HS-5 (cell line): ENCODE measurements at places on chromosomes 16 and 17.

GRCh38 chr16:88870608-88871348 is 4.3 kb upstream of the PABPN1L start:
- DNase-seq = no peak

- DNase-seq = no peak
Measured at GRCh38 chr17:62901544-62901943, 64.5 kb upstream of the TANC2 start.

DNA sequence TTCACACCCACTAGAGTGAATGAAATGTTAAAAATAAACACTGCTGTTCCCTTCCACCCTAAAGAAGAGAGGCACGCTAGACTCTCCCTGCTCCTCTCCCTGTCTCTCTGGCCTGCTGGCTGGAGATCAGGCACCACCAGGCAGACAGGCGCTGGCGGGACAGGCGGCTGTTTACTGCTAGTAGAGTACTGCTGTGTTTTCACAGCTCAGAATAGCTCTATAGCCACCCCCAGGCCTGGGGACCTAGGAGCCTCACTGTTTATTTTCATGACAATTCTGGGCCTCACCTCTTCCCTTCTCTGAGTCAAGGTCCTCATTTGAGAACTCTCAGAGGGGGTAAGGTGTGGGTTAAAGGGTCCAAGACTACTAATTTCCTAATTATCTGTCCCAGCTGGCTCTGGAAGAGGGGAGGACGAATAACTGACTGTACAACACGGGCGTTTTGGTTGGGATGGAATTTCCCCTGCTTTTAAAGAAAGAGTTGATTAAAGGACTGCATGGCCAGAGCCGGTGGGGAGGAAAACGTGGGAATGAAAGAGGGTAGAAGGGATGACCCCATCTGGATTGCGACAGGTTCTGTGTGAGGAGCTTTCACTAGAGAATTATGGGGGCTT is 9.0 kb upstream of the G6PC1 start:
- DNase-seq = no peak

- no peak for DNase-seq
Measured at GRCh38 chr16:5502467-5502869, 404.9 kb upstream of the EEF2KMT start.

DNA sequence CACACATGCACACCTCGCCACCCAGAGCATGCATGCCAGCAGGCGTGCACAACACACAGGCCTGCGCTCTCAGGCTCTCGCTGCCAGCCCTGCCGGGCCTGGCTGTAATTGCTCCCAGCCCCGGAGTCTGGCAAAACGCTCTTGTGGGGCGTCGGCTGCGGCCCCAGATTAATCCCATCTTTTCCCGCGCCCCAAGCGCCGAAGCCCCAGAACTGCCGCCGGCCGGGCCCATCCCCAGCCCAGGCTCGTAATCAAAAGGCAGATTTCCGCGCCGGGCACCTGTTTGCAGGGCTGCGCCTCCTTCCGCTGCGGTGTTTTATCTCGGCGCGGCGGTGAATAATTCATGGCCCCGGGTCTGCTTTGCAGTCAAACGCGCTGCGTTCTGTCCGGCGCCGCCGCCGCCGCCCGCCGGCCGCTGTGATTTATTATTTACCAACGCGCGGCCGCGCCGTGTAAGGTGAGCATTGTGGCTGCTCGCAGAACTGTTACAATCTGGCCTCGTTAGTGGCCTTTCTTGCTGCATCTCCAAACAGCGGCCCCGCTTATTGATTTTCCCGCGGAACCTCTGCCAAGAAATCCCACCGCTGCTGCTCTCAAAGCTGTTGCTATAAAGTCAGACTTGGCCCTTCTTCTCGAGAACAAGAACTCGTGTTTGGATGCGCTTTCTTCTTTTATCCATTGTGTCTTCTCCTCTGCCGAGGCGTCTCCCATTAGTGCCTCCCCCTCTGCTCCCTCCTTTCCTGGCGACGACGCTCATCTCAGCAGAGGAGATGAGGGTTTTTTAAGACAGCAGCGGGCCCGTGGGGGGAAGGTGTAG is 126.1 kb downstream of the IRX5 start:
- no peak for DNase-seq

GRCh38 chr16:15979801-15980200 is 30.4 kb downstream of the ABCC1 start:
- DNase-seq = no peak

DNA sequence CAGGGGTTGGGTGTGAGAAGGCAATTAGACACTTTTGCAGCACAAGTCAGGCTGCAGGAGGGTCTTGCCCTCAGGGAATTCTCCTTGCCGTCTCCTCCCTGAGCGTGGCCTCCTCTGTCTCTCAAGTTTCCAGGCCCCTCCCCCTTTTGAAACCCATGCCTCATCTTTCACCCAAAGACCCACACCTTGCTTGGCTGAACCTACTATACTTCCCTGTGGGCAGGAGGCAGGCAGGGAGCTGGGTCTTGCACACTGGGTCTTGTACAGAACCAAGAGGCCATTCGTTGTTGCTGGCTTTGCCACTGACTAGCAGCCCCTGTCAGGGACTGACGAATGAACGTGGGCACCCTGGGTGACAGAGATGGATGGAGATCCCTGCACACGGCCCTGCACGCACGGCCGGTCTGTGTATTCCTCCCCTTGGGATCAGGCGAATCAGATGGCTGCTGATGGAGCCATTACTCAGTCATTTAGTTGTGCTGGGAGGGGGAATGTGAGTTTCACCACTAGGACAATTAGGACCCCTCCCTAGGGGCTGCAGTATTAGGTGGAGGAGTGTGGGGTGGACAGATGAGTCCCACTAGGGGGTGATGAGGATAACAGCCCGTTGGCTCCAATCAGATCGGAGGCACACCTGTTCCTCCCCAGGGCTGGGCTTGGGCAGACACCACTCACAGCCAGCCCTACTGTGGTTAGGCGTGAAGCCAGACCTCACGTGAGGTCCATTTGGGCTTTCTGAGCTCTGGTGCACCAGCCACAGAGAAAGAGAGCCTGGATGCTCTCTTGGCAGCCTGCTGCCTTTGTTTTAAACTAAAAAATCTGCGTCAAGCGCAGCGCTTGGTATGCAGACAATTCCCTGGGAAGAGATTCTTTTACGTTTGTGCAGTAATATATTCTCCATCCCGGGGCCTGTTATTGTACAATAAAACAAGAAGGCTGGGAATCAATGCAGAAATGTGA is 167.7 kb upstream of the WSCD1 start:
- no peak for DNase-seq

GRCh38 chr17:37019741-37020129 is 71.0 kb downstream of the AATF start:
- DNase-seq = no peak

- DNase-seq = no peak
Measured at GRCh38 chr16:17965133-17965900, 371.2 kb downstream of the NPIPA8 start.

DNA sequence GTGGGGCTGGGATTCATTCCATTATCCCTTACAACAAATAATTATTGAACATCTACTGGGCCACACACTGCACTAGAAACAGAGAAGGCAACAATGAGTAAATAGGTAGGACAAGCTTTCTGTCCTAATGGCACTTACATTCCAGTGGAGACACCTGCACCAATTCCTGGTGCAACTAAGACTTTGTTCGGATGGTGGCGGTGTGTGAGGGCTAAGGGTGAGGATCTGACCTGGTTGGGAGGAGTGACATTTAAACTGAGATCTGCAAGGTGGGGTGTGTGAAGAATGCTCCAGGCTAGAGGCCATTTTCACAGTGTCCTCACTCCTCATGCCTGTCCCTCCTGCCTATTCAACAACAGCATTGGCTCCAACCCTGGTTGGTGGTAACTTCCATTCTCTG is 510.0 kb downstream of the XYLT1 start:
- DNase-seq = no peak

DNA sequence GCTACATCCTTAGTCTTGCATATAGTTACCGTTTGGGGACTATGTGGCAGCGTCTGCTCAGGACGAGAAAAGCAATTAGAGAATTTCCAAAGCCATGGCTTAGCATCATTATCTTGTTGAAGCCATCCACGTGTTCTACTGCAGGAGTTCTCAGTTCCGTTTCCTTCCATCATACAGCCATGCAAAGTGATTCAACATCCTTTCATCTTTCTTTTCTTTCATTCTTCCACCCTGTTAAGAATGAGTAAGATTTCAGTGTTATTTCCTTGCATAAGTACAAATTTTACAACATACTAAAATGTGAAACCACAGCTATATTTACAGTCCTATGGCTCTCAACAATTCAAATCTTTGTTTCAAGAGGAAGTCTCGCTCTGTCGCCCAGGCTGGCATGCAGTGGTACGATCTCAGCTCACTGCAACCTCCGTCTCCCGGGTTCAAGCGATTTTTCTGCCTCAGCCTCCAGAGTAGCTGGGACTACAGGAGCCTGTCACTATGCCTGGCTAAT is 3.8 kb downstream of the MARF1 start:
- DNase-seq = no peak

GRCh38 chr16:65944361-65944760 is 422.1 kb upstream of the CDH5 start:
- DNase-seq = no peak

GRCh38 chr16:2194166-2194834 is 2.1 kb downstream of the CASKIN1 start:
- DNase-seq = no peak

DNA sequence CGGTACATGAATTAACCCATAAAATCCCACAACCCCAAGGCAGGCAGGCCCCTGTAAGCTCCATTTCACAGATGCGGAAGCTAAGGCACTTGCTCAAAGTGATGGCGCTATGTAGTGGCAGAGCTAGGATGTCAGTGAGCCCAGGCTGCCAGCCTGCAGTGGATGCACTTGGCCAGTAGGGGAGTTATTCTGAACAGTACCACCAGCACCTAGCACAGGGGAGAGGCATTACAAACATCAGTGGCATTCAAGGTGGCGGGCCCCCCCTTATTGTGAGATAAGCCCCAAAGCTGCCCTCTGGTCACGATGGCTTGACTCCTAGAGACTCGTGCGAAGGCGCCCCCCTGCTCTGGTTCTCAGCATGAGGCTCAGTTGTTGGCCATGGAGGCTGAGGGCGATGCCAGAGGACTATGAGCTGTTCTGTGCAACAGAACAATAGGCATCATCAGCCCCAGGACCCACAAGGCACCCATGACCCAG is 33.8 kb downstream of the GTF3C1 start:
- DNase-seq = no peak

GRCh38 chr16:52439750-52440149 is 107.2 kb downstream of the TOX3 start:
- no peak for DNase-seq

DNA sequence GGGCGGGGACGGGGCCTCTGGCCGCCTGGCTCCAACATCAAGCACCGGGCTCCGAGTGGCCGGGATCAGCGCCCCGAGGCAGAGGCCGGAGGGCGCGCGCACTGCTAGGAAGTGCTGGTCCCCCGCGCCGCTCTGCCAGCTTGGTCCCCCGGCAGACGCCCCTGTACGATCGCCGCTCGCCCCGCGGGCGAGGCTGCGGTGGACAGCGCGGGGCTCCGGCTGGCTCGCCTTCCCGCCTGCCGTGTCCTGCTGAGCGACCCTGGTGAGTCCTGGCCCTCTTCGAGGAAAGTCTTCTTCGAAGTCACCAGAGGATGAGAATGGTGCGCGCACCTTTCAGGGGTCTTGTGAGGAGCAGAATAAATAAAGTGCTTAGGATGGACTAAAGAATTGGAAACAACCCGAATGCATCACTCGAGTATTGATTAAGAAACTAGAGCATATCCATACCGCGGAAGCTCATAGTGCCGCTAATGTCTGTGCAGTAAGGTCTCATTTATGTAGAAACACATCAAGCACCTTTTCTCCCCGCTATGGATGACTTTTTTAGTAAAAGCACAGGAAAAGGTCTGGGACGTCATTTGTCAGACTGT is 392 bp downstream of the ZNF213 start:
- DNase-seq = no peak

- DNase-seq = no peak
Measured at GRCh38 chr16:81469710-81470535, 25.3 kb downstream of the CMIP start.

DNA sequence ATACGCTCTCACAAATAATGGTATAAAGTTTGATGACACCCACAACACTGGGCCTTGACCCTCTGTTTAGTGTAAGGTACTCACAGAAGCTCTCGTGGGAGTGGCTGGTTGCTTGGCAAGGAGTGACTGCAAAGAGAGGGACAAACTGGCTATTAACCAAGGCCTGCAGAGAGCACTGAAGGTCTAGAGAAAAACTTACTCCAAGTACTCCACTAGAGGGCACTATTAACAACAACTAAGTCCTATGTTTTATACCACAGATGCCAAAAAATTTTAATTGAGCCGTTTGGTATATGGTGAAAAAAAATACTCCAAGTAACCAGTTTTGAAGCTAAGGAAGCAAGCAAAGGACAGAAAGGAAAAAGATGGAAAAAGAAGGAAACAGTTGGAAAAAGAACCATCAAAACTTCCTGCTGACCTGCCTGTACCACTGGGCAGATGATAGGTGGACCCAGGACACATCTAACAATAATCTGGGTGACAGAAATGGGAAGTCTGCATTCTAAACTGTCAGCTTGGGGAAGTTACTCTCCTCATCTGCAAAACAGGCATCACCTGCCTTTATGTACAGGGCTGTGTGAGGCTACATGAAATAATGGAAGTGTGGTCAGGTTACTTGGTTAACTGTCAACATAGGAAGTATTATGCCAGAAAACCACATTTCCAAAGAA is 23.2 kb downstream of the DYNC1LI2 start:
- no peak for DNase-seq
